ENCODE measurements at places on chromosomes 13 and 19.

DNA sequence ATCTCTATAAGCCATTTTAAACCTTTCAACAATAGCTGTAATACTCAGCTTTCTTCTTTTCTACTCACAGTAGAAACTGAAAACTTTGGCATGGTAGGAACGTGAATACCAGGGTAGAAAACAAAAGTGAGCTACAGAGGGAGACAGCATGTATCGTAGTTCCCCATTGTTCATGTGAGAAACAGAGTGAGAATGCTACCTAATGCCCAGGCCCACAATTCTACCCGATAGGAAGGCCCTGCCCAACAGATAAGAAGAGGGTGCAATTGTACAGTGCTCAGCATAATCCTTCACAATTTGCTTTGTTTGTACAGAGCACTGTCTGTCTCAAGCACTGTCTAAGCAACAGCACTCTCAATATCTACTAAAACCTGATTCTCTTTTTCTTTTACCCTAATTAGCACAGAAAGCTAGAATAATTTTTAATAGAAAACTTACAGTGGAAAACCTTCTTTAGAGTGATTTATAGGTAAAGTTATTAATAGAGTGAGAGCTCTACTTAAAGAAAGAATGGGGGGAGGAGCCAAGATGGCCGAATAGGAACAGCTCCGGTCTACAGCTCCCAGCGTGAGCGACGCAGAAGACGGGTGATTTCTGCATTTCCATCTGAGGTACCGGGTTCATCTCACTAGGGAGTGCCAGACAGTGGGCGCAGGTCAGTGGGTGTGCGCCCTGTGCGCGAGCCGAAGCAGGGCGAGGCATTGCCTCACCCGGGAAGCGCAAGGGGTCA, 322.3 kb downstream of the EFNB2 start:
- DNase-seq: no peak

- no peak for DNase-seq
These were observed 1.2 kb downstream of the EEF1AKMT1 start for GRCh38 chr13:20772401-20773131.

- no peak for DNase-seq
These were observed 25.4 kb upstream of the GPR12 start for GRCh38 chr13:26785838-26786630.

DNA sequence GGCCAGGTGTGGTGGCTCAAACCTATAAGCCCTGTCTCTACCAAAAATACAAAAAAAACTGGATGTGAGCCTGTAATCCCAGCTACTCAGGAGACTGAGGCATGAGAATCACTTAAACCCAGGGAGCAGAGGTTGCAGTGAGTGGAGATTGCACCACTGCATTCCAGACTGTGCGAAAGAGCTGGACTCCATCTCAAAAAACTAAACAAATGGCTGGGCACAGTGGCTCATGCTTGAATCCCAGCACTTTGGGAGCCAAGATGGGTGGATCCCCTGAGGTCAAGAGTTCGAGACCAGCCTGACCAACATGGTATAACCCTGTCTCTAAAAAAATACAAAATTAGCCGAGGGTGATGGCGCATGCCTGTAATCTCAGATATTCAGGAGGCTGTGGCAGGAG, 34.9 kb upstream of the ZNF83 start:
- DNase-seq: no peak

DNA sequence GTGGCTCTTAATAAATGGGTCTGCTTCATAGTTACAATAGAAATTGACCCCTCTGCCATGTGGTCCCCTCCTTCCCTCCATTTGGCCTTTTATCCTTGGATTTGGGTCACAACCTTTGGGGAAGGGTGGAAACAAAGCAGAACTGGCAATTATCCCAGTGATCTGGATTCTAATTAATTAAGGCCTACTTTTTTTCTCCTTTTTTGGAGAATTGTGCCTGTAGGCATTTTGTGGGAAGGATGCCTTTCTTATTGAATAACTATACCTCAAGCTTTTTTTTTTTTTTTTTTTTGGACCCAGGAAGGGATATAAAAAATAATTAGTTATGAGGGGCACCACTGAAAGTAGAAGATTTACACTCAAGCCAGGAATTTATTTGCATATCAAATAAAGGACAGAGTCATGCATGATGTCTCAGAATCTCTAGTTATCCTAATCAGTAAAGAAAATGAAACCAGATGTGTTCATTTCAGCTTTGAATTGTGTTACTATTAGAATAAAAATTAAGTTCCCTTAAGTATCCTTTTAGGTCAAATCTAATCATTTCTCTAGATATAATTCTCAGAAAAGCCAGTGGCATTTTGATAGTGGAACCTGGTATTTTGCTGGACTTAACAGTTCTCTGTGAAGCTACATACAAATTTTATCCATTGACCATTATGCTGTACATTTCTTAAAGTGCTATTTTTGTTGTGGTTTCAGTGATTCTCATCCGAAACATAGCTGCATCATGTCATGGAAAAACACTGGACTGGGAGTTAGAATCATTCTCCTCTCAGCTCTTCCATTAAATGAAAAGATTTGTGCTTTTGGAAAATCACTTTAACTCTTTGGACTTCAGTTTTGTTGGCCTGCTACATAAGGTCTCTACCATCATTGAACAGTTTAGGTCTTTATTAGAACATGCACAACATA, 129.3 kb downstream of the KCNRG start:
- DNase-seq: no peak

GRCh38 chr13:109790942-109791605, 4.7 kb upstream of the IRS2 start:
- DNase-seq: no peak
